NCI-H1092 (cell line): ENCODE measurements at places on chromosomes 6 and 20.

- no peak for DNase-seq
Measured at GRCh38 chr6:166465671-166466087, 82.9 kb upstream of the MPC1 start.

DNA sequence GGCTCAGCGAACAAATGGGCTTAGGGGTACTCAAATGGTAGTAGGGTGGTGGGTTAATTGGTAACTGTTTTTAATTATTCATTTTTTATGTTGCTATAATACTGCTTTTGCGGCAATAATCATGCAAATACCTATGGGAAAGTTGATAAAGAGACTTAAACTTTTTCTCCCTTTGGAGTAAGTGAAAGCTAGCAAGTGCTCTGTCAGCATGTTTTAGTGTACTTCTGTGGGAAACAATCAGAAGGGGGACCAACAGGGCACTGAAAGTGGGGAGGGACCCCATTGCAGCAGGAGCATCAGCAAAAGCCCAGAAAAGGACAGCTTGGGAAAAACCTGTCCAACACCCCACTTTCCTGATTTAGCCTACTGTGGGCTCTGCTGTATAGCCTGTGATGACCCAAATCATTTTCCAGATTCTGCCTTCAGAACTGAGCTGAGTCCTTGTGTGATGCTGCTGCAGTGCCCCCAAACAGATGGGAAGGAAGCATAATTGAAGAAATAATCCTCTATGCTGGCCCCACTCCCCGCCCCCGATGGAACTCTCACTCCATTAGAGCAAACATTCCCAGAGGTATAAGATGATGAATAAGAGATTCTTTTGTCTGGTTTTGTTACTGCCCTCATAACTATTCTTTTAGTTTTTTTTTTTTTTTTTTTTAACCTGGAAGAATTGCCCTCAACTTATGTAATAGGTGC, 322.8 kb downstream of the CD83 start:
- no peak for DNase-seq

- no peak for DNase-seq
Measured at GRCh38 chr6:85726206-85726605, 83.5 kb upstream of the SYNCRIP start.

GRCh38 chr6:35044761-35045421, 96.2 kb downstream of the TCP11 start:
- DNase-seq = peak; percentile 11

GRCh38 chr20:54305421-54305820, 97.5 kb downstream of the PFDN4 start:
- no peak for DNase-seq

DNA sequence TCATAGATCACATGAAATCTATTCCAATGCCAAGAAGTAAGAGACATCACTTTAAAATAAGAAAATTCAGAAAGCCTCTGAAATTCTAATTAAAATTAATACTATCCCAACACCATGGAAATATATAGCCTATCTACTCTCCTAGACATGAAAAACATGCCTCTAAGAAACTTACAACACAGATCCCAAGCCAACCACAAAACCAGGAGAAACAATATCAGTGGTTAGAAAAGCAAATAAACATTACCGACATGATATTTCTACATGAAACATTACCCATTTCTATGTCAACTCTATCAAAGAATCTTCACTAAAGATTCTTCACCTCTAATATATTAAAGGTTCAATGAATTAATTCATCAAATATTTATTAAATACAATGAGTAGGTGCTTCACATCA, 4.8 kb downstream of the EPB41L2 start:
- DNase-seq = no peak
